Vagina (tissue), 2 donors: ENCODE measurements at places on chromosomes 7 and 10. TPM values are rescaled to one million over a fixed set of nuclear protein-coding genes. Genes with fewer than 3 reads are reported as not detected.

The ITIH2 gene
- not detected for total RNA-seq

GRCh38 chr7:134371536-134371935 is 54.8 kb upstream of the SLC35B4 start:
- no peak overlapping the region for H3K4me3 ChIP-seq
- H3K27ac ChIP-seq = no peak overlapping the region
- no peak for DNase-seq
- no peaks in the 10 kb centered on the region for H3K36me3 ChIP-seq
- H3K4me1 ChIP-seq = peaks cover 10% of the 10 kb centered on the region

DNA sequence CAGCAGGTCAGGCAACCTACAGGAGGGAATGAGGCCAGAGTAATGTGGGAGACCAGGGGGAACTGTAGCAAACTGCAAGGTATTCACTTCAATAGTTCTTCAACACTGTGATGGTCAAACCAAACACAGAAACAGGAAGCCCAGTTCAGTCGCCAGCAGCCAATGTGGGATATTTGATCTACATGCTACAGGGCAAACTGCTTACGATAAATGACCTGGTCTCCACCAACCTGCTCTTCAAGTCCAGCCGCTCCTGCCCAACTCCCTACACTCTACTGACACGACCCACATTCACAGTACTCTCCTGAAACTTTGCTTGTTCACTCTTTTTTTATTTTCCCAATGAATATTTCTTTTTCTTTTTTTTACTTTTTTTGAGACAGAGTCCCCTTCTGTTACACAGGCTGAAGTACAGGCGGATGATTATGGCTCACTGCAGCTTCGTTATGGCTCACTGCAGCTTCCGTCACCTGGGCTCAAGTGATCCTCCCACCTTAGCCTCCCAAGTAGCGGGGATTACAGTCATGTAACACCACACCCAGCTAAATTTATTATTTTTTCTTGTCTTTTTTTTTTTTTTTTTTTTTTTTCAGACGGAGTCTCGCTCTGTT is 42.1 kb downstream of the MDH2 start:
- no peaks in the 10 kb centered on the region for H3K36me3 ChIP-seq
- H3K27me3 ChIP-seq = no peaks in the 10 kb centered on the region
- no peak overlapping the region for H3K27ac ChIP-seq
- no peak overlapping the region for H3K4me3 ChIP-seq
- no peak for DNase-seq

DNA sequence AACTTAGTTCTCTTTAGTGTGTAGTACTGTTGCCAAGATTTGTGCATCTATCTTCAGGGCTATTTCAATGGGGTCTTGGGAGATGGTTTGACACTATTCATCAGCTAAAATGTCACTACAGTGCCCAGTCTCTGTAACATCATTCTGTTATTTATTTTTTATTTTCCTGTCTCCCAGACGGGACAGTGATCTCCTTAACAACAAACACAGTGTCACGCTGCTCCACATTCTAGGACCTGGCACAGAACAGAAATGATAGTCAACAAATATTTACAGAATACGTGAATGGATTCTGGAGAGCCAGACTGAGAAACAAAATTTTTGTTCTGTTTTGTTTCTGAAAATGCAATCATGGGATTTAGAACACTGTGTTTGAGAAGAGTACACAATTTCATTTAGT is 937.7 kb upstream of the LRRN3 start:
- H3K4me1 ChIP-seq = no peaks in the 10 kb centered on the region
- H3K4me3 ChIP-seq = no peak overlapping the region
- DNase-seq = no peak

- H3K36me3 ChIP-seq = no peaks in the 10 kb centered on the region
- no peak overlapping the region for H3K27ac ChIP-seq
- no peak overlapping the region for H3K4me3 ChIP-seq
- H3K27me3 ChIP-seq = no peaks in the 10 kb centered on the region
Observed at GRCh38 chr10:120641695-120642094, 184.7 kb downstream of the PLPP4 start.
